ENCODE measurements at places on chromosomes 12 and 14.
A peak's percentile ranks its signal among the peaks of the same experiment; 100 is the strongest.

GRCh38 chr12:65389436-65389835 lies 111.0 kb downstream of the MSRB3 start:
- no peak for DNase-seq

DNA sequence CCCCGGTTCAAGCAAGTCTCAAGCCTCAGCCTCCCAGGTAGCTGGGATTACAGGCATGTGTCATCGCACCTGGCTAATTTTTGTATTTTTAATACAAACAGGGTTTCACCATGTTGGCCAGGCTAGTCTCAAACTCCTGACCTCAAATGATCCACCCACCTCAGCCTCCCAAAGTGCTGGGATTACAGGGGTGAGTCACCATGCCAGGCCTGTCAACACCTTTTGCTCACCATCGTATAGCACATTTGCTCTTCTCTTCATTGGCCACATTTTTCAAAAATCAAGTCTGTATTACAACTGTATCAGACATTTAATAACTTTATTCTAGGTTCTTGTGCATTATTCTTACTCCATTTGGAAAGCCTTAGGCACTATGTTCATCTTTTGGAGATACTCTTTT lies 50.3 kb downstream of the BCAT1 start:
- no peak for DNase-seq

DNA sequence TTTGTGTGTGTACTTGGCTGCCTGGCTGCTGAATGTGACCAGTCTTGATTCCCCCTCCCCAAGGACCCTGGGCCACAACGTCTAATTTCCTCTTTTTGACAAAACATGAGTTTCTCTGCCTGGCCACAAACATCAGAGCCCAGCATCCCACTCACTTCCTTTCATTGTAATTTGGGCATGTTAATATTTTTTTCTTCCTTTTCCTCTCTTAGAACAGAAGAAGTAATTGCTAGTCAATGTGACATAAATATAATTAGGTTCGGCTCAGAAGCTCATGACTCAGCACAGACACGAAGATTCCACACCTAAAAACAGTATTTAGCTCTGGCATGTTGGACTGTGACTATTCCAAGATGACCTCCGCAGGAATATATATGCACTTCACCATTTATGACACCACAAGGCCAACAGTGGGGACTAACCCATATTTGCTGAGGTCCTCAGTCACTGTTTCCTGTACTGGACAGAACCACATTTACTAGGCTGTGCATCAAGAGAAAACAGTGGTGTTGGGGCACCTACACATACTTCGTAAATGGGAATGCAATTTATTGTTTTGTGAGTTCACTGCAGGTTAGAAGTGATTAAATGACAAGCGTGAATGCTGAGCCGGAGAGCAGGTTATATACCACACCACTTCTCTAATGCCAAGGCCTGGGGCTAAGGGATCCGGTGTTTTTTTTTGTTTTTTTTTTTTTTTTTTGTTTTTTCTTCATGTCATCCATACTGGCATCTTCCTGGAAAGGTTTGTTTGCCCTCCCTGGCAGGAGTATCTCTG lies 4.2 kb downstream of the GSG1 start:
- no peak for DNase-seq

- no peak for DNase-seq
These were observed 93.9 kb downstream of the KCNC2 start for GRCh38 chr12:75115748-75116147.

GRCh38 chr12:67415473-67415872 lies 146.3 kb downstream of the CAND1 start:
- DNase-seq, result peak; percentile 68

- no peak for DNase-seq
These were observed 68.4 kb upstream of the FLRT2 start for GRCh38 chr14:85461432-85462133.

DNA sequence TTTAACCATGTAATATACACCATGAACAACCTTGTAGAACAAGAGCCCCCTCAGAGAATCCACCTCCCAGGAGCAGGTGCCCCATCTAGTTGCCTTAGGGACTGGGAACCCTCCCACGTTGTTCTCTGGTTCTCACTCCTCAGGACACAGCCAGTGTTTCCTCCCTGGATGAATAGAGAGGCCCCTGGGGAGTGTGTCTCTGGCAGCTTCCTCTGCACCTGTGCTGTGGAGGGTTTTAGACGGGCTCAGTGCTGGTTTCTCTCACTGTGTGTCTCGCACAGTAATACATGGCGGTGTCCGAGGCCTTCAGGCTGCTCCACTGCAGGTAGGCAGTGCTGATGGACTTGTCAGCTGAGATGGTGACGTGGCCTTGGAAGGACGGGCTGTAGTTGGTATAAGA lies 581.3 kb downstream of the TMEM121 start:
- peak; percentile 24 for DNase-seq

GRCh38 chr14:87615822-87616679 lies 376.9 kb downstream of the GALC start:
- DNase-seq, result peak; percentile 2

GRCh38 chr12:58420503-58420902 lies 479.1 kb downstream of the ATP23 start:
- peak; percentile 29 for DNase-seq

DNA sequence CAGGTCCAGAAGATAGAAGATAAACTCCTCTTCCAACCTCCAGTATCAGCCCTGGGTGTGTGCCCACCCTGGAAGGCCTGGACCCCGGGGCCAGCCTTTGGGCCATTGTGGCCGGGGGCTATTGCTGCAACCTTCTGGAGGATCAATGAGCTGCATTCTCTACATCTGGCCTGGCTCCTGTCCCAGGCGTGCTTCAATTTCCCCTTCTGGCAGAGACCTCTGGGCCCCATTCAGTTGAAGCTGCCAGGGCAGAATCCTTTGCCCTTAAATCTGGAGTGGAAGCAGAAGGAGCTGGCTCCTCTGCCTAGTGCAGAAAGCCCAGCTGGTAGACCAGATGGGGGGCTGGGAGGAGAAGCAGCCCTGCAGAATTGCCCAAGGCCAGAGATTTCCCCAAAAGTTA lies 10.0 kb downstream of the NYNRIN start:
- DNase-seq, result peak; percentile 71

DNA sequence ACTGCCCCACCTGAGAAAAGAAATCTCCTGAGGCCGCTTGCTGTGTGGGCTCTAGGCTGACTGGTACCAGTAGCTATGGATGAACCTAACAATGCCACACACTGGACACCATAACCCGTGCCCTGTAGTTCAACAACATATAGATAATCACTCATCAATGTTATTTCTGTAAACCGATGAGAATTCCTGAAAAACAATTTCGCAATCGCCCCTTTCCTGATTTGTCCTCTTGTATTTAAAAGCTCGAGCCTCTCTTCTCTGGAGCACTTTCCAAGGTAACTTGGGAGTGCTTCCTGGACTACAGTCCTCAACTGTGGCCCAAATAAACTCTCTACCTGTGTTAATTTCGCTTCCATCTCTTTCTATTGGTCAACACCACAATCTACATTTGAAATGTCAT lies 26.1 kb upstream of the PPP2R5C start:
- DNase-seq, result no peak

DNA sequence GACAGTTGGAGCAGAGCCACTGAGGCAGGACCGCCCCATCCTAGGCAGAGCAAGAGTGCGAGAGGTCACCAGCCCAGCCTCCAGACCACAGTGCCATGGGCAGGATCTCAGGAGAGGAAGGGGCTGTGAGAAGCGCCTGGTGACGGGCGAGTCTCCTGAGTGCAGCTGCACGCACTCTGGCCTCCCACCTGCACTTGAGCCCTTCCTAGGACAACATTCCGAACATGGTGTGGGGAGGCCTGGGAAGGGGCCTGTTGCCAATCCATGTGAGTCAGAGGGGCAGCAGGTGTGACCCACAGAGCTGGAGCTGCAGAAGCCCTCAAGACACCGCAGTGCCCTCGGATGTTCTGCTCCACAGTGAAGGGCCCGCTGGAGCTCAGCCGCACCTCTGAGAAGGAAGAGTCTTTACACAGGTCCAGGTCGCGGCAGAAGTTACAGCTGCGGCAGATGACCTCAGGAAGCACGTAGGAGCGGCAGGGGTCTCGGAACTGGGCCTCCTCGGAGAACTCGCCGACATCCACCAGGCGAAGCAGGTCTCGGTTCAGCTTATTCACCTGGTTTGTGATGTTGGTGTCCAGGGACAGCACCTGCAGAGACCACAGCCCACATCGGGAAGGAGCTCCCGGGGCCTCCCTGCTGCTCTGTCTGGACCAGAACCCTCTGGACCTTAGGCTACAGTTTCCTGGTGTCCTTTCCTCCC lies 7.3 kb downstream of the P2RX2 start:
- DNase-seq, result no peak

DNA sequence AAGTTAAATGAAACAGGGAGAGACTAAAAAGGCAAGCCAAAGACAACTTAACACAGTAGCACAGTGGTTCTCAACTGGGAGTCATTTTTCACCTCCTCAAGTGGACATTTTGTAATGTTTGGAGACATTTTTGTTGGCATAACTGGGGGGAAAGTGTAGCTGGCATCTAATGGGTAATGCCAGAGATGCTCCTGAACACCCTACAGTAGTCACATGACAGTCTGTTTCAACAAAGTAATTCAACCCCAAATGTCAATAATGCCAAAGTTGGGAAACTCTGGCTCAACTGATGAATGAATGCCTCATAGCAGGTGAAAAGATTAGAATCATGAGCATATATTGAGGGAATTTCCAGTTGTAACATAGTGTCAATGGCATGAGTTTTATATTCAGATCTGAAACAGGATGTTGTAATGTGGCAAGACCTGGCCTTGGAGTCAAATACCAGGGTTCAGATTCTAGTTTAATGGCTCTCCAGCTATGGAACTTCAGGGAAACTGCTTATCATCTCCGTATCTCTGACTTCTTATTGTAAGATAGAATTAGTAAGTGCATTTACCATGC lies 2.4 kb upstream of the OR4K5 start:
- no peak for DNase-seq

DNA sequence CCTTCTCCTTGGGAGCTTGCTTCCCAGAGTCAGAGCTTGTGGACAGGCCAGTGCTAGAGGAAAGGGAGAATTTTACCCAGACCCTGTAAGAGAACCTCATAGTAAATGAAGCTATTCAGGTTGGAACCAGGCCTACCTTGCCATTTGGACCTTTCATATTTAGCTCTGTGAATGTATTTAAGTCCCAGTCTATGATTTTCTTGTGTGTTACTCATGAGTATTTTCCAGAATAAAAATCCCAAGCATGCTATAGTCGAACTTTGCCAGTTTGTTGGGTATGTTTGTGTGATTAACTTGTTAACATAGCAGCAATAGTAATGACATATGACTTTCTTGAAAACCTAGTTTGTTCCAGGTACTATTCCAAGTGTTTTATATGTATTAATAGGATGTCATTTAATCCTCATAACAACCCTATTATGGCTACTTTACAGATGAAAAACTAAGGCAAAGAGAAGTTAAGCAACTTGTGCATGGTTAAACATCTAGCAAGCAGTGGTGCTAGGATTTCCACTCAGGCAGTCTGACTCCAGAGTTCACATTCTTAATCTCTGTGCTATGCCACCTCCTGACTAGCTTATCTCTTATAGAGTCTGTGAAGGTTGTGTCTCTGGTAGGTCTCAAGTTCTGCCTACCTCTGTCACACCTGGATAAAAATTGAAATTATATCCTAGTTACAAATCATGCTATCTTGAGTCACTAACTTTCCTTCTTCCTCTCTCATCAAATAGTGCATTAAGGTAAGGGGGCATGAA lies 47.9 kb upstream of the GARIN2 start:
- no peak for DNase-seq

GRCh38 chr12:131603939-131604795 lies 106.7 kb upstream of the SFSWAP start:
- DNase-seq, result no peak

DNA sequence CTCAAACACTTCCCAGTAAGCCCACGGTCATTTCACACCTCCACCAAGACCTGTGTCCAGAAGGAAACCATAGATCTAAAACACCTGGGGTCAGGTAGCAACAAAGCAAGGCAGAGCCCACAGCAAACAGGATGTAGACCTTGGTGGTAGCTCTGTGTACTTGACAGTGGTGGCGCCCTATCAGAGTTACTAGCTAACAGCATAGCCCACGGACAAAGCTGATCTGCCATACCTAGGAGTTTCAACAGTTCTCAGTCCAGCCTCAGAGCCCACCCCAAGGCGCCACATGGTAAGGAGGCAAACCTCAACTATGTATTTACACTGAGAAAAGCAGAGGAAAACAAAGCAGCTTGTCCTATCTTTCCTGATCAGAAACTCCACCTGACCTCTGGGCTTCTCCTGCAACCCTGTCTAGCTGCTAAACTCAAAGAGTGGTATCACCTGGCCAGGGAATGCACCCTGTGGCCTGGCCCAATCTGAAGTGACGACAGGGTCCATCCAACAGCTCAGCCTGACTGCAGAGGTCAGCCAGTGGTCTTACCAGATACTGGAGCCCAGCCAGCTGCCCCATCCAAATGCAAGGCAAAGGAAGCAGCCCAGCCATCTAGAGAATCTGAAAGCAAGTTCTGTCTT lies 46.3 kb downstream of the STON2 start:
- DNase-seq, result no peak

DNA sequence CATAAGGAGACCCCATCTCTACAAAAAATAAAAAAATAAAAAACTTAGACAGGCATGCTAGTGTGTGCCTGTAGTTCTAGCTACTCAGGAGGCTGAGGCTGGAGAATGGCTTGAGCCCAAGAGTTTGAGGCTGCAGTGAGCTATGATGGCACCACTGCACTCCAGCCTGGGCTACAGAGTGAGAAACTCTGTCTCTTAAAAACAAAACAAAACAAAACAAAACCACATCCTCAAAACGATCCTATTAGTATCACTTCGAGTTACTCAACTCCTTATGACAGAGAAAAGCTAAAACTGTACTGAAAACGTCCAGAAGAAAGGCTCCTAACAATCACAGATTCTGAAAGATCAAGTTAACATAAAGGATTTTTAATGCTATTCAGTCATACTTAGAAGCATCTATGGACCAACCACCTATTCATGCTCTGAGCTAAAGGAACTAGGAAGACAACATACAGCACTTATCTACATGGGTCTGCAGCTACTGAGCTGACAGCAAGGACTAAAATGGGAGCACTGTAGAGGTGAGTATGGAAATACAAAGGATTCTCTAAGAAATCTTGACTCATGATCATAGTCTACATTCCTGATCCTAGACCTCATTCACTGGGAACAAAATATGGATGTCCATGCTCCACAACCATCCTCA lies 75.3 kb upstream of the DUSP6 start:
- DNase-seq, result no peak

- DNase-seq, result no peak
These were observed 100.2 kb downstream of the PLXNC1 start for GRCh38 chr12:94248582-94248981.
